ENCODE measurements at places on chromosomes 7 and 10.

DNA sequence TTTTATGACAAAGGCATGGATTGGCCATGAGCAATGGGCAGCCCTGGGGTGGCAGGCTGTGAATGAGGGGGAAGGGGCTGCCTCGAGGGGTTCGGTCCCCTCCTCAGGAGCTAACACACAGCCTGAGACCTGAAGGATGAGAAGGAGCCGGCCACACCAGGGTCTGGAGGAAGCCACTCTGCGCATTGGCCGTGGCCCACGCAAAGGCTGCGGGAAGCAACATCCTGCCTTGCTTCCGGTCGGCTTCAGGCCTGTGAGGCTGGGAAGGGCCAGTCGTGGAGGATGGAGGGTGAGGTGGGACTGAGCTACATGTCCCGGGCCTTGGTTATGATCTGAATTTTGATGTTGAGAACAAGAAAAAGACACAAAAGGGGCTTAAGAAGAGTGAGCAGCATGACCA is 49.4 kb downstream of the RGS10 start:
- no peak for DNase-seq

GRCh38 chr7:129845972-129846327 is 106.8 kb downstream of the UBE2H start:
- no peak for DNase-seq

DNA sequence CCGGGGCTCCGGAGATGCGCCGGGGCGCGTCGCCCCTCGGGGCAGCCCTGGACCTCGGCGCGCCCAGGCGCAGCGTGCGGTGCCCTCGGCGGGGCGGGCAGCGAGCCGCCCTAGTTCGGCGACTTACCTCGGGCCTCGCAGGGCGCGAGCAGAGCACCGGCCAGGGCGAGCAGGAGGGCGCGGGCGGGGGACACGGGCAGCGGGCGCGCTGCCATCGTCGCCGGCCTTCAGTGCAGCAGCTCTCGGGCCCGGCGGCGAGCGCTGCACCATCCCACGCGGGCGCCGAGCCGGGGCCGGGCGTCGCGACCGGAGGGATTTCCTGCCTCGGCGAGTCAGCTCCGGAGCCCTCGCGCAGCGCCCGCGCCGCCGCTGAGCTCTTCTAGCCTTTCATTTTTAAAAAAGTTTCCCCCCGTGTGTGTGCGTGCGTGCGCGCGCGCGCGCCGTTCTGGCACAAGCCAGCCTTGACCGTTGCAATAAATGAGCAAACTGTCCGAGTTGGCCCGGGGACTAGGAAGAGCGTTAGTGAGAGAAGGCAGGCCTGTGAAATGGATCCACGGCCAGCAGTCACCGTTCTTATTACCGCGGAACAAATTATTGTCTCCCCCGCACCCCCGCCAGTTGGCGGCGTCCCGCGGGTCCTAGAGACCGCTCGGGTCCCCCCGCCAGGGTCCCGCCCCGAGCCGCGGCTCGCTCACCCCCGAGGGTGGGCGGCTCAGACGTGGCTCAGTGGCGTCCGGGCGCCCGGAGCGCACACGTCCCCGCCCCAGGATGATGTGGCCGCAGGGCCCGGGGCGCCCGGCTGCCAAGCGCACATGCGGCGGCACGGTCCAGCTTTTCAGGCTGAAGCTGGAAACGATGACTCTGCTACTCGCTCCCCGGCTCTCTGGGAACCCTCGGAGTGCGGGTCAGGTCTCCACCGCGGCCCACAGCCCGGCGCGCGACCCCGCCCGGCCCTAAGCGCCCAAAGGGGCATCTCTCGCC is at the start of gene ADAM12:
ADAM12 (minus strand) TSS at position 547 of the 981 bp plus-strand sequence; CDS start at position 215, 332 bp downstream.
- no peak for DNase-seq

GRCh38 chr7:21076574-21076973 is 289.9 kb upstream of the SP8 start:
- no peak for DNase-seq

GRCh38 chr10:90430186-90430585 is 427.7 kb downstream of the HTR7 start:
- no peak for DNase-seq

GRCh38 chr10:126402721-126403695 is 14.7 kb upstream of the ADAM12 start:
- no peak for DNase-seq

DNA sequence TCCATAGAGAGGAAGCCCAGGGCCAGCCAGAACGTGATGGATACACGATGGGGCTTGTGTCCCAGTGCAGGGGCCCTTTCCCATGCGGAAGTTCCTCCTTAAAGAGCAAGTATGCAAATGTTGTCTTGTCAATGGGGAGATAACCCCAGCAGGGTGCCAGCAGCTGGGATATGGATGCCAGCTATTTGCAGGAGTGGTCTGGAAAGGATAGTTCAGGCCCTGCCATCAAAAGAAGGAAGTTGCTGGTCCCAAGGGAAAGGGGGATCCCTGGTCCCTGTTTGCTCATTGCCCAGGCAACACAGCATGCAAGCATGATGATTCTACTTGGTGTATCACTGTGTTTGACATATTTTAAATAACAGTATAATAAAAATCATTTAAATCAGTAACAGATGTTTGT is 73.1 kb upstream of the HECW1 start:
- DNase-seq = no peak

DNA sequence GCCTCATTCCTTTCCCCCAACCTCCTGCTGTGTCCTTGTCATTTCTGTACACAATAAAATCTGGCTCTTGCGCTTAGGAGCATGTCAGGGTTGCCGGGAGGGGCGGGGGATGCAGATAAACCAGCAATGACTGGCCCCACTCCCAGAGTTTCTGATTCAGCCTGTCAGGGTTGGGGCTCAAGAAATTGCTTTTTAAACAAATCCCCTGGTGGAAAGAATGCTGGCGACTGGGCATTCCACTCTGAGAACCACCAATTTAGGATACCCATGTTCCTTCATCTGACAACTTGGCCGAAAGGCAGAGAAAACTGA is 376.4 kb downstream of the TCERG1L start:
- DNase-seq = peak; percentile 91

DNA sequence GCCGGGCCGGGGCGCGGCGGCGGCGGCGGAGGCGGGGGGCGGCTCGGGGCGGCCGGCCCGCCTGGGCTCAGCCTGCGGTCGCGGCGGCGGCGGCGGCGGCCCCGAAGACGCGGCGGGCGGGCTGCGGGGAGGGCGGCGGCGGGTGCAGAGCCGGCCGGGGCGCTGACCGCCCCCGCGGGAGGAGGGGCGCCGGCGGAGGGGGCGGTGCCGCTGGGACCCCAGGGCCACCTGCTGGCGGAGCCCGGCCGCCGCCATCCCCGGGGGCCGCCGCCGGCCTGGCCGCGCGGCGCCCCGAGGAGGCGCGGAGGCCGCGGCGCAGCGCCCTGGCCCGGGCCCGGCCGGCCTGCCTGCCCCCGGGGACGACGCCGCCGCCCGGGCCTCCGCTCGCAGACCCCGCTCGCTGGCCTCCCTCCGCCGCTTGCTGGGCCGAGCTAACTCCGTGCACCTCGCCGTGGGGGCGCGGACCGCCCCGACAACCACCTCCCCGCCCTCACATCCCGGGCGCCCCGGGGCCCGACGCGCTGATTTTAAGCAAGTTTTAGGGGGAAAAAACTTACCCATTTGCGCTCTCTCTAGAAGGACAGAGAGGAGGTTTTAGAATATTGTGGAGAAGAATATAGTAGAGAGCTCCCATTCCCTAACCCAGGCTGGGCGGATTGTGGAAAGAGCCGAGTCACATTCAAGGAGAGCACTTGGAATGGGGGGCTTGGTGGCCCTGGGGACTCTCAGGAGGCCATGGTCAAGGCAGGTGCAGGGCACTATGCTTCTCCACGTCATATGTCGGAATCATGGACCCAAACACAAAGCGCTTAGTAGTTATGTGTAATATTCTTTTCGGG is at the start of gene BEND7:
BEND7 (minus strand) TSS at position 140 of the 839 bp plus-strand sequence. CDS start 481 bp downstream, outside the sequence.
- peak; percentile 14 for DNase-seq

GRCh38 chr7:28984631-28985030 is 26.5 kb upstream of the TRIL start:
- no peak for DNase-seq

GRCh38 chr10:103804871-103805270 is 50.5 kb downstream of the SH3PXD2A start:
- no peak for DNase-seq

GRCh38 chr7:101558742-101559325 is 70.3 kb downstream of the MYL10 start:
- DNase-seq = no peak

DNA sequence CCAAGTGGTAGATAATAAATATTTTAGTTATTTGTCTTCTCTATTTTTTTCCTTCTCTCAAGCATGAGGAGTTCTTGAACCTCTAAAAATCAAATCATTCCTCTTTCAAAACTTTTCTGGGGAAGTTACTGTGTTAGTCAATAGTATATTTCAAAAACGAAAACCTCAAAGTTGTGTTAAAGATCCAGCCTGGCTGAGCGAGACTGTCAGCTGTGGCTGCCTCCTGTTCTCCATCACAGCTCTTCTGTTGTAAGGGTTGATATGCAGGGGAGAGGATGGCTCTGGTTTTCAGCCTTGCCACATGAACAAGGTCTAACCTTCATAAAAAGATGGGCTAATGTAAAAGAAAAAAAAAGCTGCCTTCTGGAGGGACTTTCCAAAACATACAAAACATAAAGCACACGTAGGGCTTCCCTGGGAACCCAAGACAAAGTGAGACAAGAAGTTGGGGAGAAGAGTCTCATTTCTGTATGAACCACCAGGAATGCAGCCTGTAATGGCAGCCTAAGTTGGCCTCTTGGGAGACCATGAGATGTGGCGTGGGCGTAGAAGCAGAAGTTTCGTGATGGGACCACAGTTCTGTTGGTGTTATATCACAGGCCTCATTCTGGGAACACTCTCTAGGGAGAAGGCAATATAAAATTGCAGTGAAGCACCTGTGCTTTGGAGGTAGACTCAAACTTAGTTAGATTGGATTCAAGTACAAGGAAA is 77.9 kb upstream of the FHIP2A start:
- no peak for DNase-seq

GRCh38 chr10:84406561-84406960 is 78.2 kb downstream of the CCSER2 start:
- DNase-seq = no peak

DNA sequence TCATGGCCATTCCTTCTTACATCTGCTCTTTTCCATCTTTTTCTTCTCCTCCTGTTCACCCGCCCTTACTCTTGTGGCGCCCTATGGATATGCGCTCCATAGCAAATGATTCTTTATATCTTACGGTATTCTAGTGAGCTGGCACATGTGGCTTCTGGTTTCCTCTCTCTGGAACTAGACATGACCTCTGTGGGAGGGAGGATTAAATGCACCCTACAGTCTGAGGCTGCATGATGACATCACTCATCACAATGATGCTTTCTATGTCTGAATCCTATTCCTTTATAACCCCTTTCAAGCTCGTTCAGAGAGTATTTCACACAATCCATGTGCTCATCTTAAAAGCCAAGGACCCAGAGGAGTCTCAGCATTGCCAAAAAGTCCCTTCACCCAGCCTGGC is 153.3 kb downstream of the EGFR start:
- DNase-seq = no peak

DNA sequence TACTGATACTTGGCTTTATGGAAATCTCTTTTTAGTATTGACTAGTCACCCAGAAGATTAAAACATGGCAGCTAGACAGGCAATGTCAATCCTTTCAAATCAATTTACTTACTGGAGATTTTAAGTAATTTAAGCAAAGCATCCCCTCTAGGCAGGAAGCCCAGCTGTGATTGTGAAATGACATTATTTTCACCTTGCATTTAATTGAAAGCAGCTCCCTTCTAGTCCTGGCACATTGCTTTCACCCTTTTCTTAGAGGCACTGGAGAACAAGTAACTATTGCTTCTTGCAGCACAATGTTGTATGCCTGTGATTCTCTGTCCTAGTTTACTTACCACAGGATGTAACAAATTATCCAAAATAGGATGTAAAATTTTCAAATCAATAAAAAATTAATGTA is 13.3 kb downstream of the ST7 start:
- no peak for DNase-seq

DNA sequence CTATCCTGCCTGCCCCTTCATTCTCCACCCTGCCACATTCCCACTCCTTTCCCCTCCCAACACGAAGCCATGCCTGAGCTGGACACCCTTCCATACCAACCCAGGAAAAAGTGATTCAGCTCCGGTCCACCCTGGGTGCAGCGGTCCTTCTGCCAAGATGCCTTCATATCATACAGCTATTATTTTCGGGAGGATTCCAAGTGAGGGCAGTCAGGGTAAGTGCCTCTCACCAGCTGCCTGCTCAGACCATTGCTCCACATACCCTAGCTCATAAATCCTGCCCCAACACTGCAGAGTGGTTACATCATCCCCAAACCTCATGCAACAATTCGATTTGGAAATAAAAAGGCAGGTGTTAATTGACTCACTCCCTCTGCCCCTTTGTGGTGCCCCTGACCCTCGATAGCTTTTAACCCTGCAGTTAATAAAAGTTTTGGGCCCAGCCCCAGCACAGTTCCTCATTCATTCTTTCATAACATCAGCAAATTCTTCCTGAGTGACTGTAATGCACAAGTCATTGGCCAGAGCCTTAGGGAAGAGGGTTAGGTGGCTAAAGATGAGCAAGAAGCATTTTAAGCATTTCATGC is 42.6 kb downstream of the ZNF503 start:
- DNase-seq = no peak

DNA sequence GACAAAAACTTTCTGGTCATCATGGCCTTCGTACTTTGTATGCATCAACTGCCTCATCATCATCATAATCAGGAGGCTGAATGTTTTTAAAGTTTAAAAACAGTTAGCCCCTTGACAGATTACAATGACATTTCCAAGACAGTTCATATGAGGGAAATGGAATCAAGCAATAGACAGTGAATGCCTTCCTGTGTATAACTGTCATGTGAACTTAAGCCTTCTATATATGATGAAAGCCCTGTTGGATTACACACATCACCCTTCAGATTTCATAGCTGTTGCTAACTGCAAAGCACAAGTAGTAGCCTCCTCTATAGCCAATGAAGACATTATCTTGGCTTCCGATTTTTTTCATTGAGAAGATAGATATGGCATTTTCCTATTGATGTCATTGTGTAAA is 154.0 kb downstream of the PLXDC2 start:
- no peak for DNase-seq

DNA sequence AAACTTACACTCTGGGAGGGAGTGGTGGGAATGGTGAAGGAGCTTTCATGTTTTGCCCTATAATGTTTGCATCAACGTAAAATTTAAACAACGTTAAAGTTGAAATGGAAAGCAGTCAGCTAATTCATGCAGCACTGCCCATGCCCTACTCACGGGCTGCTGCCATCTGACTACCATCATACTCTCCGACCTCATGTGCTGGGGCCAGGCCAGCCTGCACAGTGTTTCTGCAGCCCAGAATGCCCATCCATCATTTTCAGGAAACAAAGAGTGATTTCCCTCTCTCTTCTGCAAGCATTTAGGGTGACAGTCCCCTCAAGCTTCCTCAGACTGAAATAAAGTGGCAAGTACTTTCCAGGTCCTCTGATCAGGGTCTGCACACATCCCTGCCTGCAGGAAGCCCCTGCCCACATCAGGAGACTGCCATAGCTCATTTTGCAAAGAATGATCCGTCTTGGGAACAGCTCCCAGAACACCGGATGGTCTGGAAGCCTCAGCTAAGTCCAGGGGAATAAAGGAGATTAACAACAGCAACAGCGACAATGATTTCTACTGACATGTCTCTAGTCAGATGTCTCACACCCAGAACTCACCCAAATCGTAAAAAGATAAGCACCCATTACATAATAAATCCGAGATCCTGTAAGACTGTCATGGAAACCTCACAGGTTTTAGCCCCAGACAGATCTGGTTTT is 40.3 kb downstream of the ARHGAP22 start:
- DNase-seq = peak; percentile 46

Data from cerebellar cortex (tissue), 1 donor.